Hematopoietic multipotent progenitor cell (in vitro differentiated cells): ENCODE measurements at places on chromosomes 12 and 14. TPM values are rescaled to one million over a fixed set of nuclear protein-coding genes. Genes with fewer than 3 reads are reported as not detected.

- no peak for DNase-seq
Observed at GRCh38 chr12:46468160-46468559, 95.6 kb upstream of the SLC38A2 start.

GRCh38 chr14:30527196-30527595 is 31.8 kb upstream of the G2E3 start:
- no peak for DNase-seq

GRCh38 chr12:62792236-62792870 is 142.6 kb downstream of the PPM1H start:
- DNase-seq: no peak

GRCh38 chr14:101151226-101151926 is 247.9 kb upstream of the RTL1 start:
- DNase-seq: no peak

- no peak for DNase-seq
Observed at GRCh38 chr12:6834254-6834653, 6.0 kb downstream of the P3H3 start.

ASCL1 gene
- not detected for total RNA-seq
